Activated gamma-delta T cell (primary cell): ENCODE measurements at places on chromosomes 7 and 10.

DNA sequence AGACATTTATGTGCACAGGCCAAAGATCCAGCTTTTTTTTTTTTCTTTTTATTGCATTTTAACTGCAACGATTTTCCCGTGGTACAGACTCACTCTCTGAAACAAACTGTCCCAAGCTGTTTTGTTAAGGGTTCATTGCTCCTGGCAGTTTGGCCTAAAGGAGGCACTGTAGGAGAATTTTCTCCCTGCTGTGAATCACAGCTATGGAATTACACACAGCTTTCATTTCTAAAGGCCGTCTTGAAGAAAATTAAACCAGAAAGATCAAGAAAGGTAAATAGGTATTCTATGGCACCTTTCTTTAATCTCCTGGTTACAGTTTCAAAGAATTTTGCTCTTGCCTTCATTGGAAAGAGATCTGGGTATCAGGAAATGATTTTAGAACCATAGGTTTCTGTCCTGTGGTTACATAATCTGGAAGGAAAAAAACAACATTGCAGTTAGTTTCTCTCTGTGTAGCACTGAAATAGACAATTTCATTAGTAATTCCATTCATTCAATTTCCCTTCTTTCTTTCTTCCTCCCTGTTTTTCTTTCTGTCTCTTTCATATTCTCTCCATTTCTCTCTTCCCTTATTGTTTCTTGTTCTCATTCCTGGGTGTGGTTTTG, 51.2 kb downstream of the PDK4 start:
- DNase-seq = no peak

- no peak for DNase-seq
Measured at GRCh38 chr10:79192677-79193003, 123.9 kb downstream of the ZMIZ1 start.

DNA sequence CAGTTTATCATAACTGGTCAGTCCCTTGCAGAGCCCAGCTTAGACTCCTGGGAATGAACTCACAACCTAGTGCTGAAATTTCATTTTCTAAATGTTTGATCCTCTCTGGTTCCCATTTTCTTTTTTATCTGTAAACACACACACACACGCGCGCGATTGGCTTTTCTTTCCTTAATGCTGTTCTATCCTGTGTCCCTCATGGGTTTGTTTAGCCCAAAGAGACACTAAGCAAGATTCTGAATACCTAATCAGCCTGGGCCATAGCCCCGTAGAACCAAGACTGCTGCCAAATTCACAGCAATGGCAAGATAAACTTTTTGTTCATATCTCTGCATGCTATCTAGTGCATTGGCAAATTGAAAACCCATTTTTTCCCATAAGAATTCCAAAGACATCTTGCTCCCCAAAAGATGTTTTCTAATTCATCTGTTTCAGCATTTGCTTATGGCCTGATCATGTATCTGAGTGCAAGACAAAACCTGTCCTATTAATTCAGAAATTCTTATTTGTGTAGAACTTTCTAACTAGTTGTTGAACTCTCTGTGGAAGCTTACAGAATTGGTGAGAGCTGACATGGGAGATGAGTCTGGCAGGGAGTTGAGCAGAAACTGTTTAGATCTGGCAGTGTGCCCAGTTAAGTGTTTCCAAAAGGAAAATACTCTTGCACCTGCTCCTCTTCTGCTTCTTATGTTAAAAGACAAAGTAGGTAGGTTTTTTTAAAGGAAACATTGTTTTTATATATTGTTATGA, 1.8 kb upstream of the IFIT1 start:
- no peak for DNase-seq

DNA sequence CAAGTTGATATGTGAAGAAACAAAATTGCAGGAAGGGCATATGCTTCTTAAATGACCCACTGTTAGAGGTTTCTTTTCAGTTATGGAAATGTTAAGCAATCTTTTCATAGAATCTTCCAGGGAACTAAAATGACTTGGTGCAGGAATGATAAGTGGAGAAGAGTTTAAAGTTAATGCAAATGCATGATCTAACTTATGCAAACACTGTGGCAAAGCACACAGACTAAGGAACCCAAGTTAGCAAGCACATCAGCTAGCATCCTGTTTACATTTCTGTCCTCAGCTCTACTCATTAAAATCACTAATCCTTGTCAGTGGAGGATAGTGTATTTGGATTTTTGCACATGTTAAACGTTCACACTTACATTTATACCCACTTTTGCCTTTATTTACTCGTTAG, 9.3 kb downstream of the CLCN1 start:
- DNase-seq = no peak

GRCh38 chr7:108266035-108266434, 135.9 kb upstream of the LAMB4 start:
- no peak for DNase-seq

- no peak for DNase-seq
Measured at GRCh38 chr7:29798422-29798821, 7.9 kb upstream of the WIPF3 start.

DNA sequence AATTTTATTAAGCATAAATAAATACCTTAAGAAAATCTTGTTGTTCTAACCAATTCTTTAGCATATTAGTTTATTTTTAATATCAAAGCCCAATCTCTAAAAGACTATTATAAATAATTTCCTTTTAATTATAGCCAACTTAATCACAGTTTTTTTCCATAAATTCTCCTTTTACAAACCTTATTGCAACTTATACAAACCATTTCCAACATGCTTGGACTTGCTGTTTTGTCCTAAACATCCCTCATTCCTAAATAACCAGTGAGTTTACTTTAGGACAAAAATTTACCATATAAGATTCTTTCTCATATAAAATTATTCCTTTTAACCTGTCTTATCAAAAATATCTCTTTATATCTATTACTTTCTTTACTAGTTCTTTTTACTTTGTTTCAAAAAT, 25.2 kb upstream of the LSM8 start:
- DNase-seq = no peak
